ENCODE measurements at places on chromosomes 2 and 18. TPM values are rescaled to one million over a fixed set of nuclear protein-coding genes. Genes with fewer than 3 reads are reported as not detected.

DNA sequence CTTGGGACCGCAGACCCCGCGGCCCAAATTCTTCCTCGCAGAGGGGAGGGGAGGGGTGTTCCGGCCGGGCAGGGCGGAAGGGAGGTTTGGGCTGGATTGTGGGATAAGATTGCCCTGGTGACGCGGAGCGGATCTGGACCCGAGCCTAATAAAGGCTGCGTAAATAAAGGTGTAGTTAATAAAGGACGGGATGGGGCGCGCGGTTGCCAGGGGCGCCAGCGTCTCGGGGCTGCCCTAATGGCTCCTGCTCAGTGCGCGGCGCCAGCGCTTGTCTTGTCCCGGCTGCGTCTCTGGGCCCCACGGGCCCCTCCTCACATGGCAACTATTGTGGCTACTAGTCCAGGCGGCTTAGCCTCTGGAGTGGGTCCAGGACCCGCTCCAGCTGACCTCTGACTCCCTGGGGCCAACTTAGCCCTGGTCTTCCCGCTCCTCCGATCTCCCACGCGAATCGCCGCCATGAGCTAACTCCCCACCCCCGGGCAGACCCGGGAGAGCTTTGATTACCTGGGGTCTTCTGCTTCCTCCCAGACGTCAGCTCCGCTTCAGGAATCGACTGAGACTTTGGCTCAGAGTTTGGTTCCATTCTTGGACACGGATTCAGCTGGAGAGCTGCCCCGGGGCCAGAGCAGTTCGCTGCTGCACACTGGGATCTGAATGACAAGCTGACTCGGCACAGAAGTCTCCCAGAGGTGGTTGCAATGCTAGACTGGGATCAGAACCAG, 36.5 kb downstream of the SLC25A52 start:
- DNase-seq: no peak

DNA sequence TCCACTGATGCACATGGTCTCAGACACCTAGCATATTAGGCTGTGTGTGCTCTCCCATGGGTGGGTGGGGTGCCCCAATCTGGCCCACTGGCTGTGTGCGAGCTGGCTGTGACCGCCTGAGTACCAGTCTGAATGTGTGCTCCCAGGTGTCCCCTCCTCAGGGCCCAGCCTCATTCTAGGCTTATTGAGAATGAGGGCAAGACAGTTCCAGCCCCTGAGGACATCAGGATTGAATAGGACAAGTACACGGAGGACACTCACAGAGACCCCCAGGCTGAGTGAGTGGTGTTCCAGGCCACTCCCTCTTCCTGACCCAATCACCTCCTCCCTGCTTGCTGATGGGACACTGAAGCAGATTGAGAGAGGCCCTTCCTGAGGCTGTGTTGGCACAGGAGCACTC, 116.1 kb upstream of the RAB6C start:
- DNase-seq: no peak

DNA sequence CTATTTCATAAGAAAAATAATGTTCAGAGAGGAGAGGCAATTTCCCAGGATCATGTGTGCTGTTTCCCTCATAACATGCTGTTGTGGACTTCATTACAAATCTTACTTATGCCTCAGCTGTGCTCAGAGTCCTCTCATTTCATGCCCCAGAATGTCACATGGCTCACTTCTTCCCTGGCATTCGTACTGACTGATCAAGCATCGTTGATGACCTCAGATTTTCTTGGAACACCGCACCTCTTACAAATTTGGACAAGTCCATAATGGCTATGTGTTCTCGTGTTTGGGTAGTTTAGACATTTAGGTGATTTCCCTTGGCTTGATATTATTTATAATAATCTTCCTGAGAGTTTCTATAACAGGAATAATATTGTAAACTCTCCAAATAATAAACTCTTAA, 32.9 kb downstream of the SERPINB7 start:
- DNase-seq: no peak

DNA sequence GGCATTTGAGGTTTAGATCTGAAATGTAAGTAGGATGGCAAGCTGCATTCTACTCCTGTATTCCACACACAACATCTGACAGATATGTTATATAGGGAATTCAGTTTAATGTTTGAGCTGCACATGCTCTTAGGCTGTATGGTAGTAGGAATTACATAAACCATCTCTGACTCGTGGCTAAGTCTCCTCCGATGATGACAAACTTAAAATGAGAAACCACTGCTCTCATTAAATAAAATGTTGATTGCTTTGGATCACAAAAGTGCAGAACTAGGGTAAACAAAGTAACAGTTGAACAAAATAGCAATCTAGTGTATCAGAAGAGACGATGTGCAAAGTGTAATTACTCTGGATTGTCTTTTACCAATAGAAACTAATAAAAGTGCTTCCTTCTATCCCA, 50.1 kb upstream of the WDR75 start:
- DNase-seq: no peak

- DNase-seq: no peak
Measured at GRCh38 chr2:26035090-26035743, 1.3 kb downstream of the RAB10 start.

DNA sequence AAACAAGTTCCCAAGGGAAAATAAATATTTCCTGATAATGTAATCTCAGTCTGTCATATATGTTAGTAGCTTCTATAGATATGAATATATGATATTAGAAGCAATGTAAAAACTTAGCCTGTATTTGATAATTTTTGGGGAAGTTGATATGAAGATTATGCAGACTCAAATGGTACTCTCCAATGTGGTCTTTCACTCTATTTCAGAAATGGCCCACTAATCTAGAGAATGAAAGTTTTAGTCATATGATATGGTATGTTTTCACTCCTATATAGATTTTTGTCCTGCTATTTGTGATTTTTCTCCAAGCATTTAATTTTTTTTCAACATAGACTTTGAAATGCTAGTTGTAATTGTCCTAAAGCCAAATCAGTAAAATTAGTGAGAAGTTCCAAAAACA, 236.7 kb upstream of the BOD1L2 start:
- DNase-seq: no peak

DNA sequence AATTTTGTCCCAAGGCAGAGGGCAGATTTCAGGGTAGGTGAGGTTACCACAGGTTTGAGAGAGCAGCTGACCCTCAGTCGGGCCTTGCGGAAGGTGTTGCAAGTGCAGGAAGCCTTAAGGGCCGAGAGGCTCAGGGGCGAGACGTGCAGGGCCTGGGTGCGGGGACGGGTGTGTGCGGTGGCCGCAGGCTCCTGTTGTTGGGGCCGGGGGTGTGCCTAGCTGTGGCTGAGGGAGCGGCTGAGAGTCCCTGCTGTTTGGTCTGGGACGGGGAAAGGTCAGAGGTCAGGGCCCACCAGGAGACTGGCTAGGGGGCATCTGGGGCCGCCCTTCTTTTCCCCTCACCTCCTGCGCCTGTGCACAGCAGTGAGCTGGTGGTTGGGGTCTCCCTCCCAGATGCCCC, 52.5 kb downstream of the NTSR2 start:
- no peak for DNase-seq

GRCh38 chr2:75407038-75407530, 153.7 kb downstream of the EVA1A start:
- no peak for DNase-seq

- DNase-seq: peak; percentile 29
Measured at GRCh38 chr18:36187193-36187825, at the start of gene MOCOS. Gene MOCOS (plus strand): TSS chr18:36187497. CDS start chr18:36187540, 43 bp downstream.

GRCh38 chr2:120396013-120396860, 50.3 kb downstream of the INHBB start:
- DNase-seq: no peak

DNA sequence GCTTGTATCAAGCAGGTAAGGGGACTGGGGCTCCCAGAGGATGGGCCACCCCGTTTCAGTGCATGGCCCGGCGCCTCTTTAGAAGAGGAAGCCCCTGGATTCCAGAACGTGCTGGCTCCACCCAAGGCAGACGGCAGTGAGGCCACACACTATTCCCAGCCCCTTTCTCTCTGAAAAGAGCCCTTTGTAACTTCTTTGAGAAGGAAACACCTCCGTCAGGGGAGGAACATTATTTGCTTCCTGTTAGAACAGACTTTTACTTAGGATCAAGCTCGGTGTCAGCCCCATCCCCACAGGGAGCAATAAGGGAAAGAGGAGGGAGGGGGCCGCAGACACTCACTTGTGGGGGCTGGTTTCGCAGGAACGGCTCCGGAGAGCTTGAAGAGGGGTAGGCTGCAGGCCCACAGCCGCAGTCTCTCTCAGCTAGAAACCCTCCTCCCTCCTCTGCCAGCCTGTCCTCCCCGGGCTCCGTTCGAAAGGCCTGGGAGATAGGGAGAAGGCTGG, 49.6 kb upstream of the RMDN2 start:
- DNase-seq: no peak

DNA sequence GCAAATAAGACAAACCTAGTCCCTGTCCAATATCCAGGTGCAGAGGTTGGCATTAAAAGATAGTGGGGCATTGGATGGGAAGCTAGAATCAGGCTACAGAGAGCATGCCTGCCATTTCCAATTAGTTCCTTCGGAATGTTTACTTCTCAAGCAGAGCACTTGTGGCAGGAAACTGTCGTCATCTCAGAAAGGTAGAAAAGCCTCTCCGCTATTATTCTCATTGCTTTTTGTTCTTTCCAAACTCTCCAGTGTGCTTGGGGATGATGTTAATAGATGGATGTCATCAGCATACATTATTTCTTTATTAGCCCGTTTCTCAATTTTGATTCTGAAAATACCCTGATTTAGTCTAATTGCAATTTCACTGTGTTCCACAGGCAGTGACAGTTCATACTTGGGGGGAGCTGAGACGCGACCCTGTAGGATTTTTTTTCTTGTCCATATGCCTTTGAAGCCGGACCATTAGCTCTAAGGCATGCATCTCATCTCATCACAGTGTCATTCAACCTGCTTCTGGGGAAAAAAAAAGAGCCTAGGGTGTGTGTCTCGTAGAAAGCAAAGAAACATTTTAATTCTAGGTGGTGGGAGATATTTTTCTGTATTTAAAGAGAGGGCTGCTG, 7.7 kb downstream of the ASB18 start:
- no peak for DNase-seq

GRCh38 chr2:67130531-67131256, 266.4 kb upstream of the ETAA1 start:
- no peak for DNase-seq

GRCh38 chr2:1674766-1675397, 69.4 kb downstream of the PXDN start:
- no peak for DNase-seq

GRCh38 chr2:239143858-239144712, 256.7 kb downstream of the HDAC4 start:
- DNase-seq: peak; percentile 21

DNA sequence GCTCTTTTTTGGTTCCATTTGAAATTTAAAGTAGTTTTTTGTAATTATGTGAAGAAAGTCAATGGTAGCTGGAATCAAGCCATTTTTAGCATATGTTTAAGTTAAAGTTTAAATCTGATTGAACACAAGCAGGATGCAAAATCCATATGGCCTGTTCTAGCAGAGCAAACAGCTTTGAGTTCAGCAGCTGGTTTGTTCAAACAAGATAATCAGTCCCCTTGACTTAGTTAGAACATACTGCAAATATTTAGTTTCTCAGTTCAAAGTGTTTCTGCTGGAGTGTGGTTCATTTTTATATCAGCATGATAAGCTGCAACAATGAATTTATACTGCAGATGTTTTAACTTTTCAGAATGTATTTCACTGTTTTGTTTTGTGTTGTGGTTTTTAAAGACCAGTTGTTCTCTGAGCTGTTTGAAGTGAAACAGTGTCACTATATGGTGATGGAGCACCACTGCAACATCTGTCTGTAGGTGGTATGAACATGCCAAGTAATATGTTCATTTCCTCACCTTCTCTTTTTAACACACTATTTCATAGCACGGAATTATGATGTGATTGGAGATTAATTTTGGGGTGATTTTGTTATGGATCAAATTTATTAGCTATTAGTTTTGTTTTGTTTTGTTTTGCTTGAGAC, 125.3 kb downstream of the COL4A4 start:
- DNase-seq: no peak

DNA sequence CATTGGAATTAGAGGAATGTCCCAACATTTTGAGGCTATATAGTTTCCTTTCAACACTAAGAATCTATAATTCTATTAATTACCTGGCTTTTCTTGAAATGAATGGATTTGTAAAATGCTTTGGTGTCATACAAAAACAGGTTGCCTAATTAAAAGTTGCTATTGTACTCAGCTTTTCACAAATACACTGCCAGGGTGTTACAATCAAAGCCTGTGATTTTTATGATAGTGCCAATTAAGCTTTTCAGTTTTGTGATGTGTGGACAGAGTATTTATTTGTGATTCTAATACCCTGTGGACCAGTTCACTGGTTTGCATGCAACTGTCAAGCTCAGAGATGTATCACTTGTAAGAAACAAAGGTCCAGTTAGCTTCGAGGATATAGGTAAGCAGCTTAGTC, 71.8 kb downstream of the NAB1 start:
- no peak for DNase-seq

DNA sequence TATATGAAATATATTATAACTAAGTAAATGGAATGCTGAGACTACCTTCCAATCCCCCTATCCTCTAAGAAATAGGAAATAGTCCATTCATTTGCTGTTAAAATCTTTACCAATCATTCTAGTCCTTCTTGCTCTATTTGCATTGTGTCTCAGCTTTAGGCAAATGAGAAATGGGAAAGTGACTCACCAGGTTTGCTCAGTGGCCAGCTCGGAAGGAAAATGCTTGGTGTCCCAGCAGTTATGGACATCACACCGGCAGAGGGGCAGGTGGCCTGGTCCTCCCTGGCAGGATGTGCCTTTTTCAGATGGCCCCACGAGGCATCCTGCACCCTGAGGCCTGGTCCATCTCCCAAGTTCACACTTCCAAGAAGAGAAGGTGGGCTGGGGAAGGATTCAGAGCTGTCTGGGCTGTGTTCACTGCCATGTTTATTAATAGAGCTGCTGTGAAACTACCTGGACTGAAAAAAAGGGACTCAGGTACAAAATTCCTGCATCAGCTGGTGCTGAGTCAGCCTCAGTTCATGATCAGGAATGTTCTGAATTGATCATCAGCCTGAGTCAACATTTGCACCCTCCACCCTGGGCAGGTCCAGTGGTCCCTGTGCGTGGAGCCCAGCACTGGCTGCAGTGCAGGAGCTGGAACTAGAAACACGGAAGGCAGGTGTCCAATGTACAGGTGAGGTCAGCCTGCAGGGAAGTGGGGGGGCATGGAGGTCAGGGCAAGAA, 60.1 kb upstream of the ARL4C start:
- DNase-seq: no peak

- DNase-seq: no peak
Measured at GRCh38 chr2:80530442-80531064, 226.0 kb upstream of the LRRTM1 start.

DNA sequence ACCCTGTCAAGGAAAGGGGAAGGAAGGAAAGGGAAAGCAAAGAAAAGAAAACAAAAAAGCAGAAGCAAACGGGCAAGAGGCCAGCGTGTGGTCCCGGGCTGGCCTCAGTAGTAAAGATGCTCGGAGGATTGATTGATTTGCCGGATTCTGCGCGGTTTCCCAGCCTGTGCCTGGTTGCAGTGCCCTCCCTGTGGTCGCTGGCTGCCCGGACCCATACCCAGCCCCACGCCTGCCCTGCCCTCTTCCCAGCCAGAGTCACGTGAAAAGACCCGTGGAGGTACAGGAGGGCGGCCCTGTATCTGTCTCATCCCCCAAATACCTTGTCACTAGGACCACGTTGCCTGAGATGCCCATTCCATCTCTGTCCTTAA, 55.1 kb upstream of the IMP4 start:
- DNase-seq: no peak

GRCh38 chr2:240916571-240917008, 10.5 kb downstream of the CROCC2 start:
- DNase-seq: no peak

Gene IL1R2
- 0.52 TPM for total RNA-seq

Gene SERPINB5
- total RNA-seq: 19.5 TPM

Gene OSBPL6
- 11.6 TPM for total RNA-seq

Gene SPEG
- 56.6 TPM for total RNA-seq

Gene KATNAL2
- 2.0 TPM for total RNA-seq

Gene TBR1
- total RNA-seq: 0.17 TPM

Gene SLC30A3
- 20.5 TPM for total RNA-seq

Gene IL18R1
- total RNA-seq: 1.5 TPM

Gene FOXD4L1
- 0.64 TPM for total RNA-seq

Gene M1AP
- 28.2 TPM for total RNA-seq

Data from HCT116 (cell line).